ENCODE measurements at places on chromosomes 7 and 10.

DNA sequence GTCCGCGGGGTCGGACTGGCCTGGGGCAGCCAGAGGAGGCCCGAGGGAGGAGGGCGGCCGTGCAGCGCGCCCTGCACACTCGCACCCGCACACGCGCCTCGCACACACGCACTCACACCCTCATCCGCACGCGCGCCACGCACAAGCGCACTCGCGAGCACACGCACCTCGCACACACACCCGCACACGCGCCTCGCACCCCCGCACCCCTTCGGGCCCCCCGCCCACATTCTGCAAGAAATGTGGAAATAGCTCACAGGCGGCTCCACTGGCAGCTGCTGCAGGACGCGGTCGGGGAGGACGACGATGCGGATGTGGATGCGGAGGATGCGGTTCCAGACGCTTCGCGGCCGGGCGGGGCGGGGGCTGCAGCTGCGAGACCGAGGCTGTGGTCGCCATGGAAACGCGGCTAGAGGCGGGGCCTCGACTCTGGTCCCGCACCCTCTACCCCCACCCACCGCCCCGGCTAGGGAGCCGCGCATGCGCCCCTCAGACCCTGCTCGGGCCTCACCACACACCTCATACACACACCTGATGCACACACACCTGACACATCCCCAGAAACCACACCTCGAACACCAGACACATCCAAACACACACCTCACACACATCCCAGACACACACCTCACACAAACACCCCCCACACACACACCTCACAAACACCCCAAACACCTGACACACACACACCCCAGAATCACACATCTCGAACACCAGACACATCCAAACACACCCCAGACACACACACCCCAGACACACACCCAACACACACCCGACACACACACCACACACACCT is at the start of gene CALY:
TSS of gene CALY (minus strand) at position 320 of the 793 bp plus-strand sequence. CDS start 7,907 bp downstream, outside the sequence.
- DNase-seq: peak; percentile 76

DNA sequence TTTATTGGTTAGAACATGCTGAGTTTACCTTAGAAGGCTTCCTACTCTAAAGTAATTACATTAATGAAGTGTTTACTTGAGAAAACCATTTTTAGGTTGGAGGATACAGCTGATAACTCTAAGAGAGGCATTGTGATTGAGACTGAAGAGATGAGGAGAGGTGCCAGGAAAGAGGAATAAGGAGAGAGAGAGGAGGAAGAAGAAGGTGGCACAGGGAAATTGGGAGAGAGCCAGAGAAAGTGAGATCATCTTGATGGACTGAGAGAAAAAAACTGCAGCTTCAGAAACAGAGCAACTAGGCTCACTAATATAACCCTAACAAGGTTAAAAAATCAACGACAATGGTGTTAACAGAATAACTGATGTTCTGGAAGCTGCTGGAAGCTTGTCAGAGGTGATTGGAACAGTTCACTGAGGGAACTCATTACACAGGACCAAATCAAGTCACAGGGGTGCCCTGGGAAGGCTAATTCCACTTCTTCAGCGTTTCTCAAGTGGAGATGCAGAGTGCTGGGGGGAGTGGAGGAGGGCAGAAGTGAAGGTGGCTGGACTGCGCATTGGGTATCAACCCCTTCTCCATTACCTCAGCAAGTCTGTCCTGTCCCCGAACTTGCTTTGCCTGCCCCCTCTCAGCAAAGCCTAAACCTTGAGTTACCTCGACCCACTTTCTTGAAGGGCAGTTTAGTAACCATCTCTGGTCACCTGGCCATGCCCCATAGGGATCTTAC is 6.9 kb upstream of the SORBS1 start:
- DNase-seq: no peak

- no peak for DNase-seq
Measured at GRCh38 chr10:102003541-102003940, 52.4 kb downstream of the ARMH3 start.

DNA sequence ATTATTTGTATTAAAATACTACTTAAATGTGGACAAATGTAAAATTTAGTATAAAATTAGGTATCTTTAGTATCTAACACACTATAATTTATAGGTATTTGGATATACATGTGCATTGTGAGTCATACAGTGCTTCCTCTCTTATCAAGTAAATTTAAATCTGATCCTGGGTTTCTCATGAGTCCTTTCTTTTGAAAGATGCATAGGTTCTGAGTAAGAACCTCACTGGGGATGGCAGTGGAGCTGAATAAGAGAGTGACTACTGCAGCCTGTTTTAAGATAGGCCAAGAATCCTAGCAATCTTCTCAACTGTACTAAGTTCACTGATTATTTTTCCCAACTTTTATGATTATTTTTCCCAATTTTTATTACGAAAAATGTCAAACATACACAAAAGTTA is 16.2 kb downstream of the CEP55 start:
- DNase-seq: no peak

DNA sequence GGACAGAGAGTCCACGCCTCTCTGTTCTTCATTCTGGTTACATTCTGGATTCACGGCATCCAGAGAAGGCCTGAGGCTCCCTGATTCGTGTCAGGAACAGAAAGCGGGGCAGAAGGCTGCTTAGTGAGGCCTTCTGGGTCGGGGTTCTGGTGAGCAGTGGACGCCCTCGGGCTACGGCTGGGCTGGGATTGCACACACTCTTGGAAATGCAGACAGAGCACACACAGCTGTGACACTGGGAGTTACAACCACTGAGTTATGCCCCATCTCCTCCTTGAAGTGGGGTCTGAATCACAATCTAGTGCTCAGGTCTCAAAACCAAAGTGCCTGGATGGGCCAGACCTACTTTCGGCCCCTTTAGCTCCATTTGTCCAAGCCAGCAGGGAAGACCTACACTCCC is 156.9 kb upstream of the GDF10 start:
- no peak for DNase-seq

- no peak for DNase-seq
Measured at GRCh38 chr7:141652691-141653090, 49.3 kb downstream of the DENND11 start.

DNA sequence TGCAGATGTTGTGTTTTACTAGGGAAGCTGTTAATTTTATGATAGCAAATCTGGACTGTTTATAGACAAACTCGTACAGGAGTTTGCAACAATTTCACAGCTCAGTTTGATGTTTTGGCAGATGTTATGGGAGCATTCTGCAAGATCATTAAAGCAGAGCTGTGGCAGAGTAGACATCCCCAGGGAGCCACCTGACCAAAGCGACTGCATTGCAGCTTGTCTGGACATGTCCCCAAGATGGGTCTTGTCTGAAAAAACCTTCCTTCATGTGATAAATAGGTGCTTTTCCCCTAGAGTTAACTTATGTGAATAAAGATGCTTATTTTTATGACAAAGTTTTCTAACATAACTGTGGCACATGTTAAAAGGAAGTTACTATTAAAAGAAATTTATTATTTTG is 91.2 kb upstream of the GPR141 start:
- no peak for DNase-seq

Measured in occipital lobe (tissue), 3 donors.